ENCODE measurements at places on chromosomes 13 and 19.
A peak's percentile ranks its signal among the peaks of the same experiment; 100 is the strongest.

DNA sequence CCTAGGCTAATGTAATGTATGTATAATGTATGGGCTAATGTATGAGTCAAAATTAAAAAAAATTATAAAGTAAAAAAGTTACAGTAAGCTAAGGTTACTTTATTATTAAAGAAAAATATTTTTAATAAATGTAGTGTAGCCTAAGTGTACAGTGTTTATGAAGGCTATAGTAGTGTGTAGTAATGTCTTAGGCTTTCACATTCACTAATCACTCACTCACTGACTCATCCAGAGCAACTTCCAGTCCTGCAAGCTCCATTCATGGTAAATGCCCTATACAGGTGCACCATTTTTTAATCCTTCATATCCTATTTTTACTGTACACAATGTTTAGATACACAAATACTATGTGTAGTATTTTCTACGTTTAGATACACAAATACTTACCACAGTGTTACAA is 1.8 kb upstream of the TMEM272 start:
- no peak for DNase-seq

- no peak for DNase-seq
Measured at GRCh38 chr13:101596803-101597202, 144.3 kb downstream of the ITGBL1 start.

GRCh38 chr19:13691569-13692435 is 72.5 kb upstream of the MRI1 start:
- DNase-seq = no peak

- DNase-seq = no peak
Measured at GRCh38 chr13:98798849-98799645, 46.6 kb upstream of the SLC15A1 start.

GRCh38 chr19:2747349-2747748 is 7.5 kb upstream of the SLC39A3 start:
- DNase-seq = no peak

GRCh38 chr13:70995338-70995737 is 871.7 kb downstream of the DACH1 start:
- DNase-seq = no peak

GRCh38 chr19:10729411-10729810 is 11.5 kb downstream of the DNM2 start:
- no peak for DNase-seq

GRCh38 chr13:100149389-100149788 is 60.5 kb downstream of the PCCA start:
- no peak for DNase-seq

- no peak for DNase-seq
Measured at GRCh38 chr13:70523622-70524021, 415.4 kb upstream of the KLHL1 start.

DNA sequence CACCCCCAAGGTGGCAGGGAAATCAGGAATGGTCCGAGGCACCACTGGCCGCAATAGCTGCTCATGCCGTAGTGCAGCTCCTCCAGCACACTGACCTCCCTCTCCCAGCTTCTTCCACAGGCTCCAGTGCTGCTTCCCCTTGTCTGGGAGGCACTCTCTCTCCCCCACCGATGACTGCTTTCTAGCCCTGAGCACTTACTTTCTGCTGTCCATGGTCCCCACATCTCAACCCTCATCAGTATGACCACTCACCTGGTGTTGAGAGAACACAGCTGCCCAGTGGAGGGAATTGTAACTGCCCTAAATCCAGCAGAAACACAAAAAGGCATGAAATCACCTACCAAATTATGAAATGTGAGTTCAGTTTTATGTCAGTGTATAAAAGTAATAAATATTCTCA is 28.9 kb upstream of the TPP2 start:
- DNase-seq = no peak

GRCh38 chr13:24271601-24272451 is 37.6 kb upstream of the C1QTNF9 start:
- no peak for DNase-seq

DNA sequence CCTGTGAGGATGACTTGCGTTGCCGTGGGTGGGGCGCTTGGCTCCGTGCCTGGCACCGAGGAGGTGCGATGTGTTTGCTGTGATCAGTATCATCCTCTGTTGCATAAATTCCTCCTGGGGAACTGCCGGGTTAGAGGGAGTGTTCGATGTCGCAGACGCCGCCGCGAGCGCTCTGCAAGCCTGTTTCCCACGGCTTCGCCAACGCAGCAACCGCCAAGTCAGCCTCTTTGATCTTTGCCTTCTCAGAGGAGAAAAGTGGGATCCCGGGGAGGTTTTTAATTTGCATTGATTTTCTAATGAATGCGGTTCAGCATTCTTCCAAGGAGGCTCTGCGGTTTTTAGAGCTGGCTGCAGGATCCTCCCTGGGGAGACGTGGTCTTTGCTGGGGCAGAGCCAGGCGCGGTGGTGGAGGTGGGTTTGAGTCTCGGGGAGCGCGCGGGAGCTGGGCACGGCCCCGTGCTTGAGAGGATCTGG is 7.6 kb downstream of the GPR32 start:
- no peak for DNase-seq

DNA sequence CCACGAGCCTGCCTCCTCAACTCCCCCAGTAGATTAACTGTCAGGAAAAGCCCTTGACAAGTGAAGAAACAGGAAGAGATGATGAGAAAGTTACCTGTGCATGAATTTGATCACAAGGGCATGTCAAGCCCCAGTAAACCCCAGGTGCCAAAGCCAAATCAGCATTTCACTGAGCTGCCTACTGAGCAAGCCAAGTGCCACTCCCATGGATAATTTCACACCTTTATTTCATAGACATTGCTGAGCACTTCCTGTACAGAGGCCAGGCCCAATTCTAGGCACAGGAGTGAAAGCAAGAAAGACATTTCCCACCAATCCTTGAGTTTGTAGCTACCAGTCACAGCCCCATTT is 2.4 kb downstream of the GADD45GIP1 start:
- DNase-seq = no peak

GRCh38 chr19:53195265-53195903 is 2.2 kb upstream of the ZNF665 start:
- DNase-seq = peak; percentile 39

GRCh38 chr13:33637978-33638743 is 179.8 kb upstream of the RFC3 start:
- DNase-seq = no peak

- DNase-seq = no peak
Measured at GRCh38 chr13:38099751-38100150, 230.2 kb upstream of the TRPC4 start.

DNA sequence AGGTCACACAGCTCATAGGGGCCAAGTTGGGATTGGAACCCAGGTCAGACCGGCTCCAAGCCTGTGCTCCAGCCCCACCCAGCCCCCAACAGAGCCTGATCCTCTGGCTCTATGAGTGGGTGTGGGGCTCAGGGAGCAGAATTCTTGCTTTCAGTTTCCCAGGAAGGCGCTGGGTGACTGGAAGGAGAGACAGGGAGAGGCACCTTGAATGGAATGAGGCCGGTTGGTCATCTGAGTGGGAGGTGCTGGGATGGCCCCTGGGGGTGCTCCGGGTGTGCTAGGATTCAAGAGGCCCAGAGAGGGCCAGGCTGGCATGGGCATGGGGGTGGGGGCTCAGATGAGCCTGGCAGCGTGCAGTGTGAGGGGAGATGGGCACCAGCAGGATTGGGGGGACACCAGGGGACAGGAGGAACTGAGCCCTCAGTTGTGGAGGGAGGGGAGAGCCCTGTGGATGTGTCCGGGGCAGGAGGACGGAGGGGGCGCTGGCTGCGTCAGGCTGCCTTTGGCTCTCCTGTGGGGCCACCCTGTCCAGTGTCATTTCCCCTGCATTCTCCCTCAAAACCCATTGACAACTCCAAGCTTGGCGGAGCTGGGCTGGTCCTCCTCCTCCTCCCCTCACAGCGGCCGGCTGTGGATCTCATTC is 31.2 kb upstream of the ANKRD10 start:
- DNase-seq = no peak

- DNase-seq = no peak
Measured at GRCh38 chr19:33819506-33819879, 22.8 kb downstream of the KCTD15 start.

- no peak for DNase-seq
Measured at GRCh38 chr19:17554968-17555479, 425 bp upstream of the COLGALT1 start.

- no peak for DNase-seq
Measured at GRCh38 chr19:16619457-16619856, 8.5 kb downstream of the MED26 start.

DNA sequence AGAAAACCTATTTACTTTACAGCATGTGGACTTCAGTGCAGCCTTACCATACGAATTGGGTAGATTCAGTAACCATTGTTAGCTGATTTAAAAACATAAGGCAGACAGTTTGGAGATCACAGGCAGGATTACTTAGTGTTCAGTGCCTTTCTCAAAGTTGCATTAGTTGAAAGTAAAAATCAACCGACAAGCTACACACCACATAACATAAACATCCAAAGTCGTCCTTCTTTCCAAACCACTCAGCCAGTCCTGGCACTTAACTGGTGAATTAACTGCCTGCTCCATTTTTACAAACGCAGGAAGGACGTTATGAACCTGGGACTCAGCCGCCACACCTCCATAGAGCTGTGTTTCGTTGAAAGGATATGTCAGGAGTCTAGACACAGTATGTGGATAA is 91.4 kb downstream of the COL4A1 start:
- no peak for DNase-seq

GRCh38 chr19:5624018-5624663 is 1.3 kb downstream of the SAFB start:
- DNase-seq = no peak
